Neural crest cell (in vitro differentiated cells): ENCODE measurements at places on chromosomes 2 and 18.

DNA sequence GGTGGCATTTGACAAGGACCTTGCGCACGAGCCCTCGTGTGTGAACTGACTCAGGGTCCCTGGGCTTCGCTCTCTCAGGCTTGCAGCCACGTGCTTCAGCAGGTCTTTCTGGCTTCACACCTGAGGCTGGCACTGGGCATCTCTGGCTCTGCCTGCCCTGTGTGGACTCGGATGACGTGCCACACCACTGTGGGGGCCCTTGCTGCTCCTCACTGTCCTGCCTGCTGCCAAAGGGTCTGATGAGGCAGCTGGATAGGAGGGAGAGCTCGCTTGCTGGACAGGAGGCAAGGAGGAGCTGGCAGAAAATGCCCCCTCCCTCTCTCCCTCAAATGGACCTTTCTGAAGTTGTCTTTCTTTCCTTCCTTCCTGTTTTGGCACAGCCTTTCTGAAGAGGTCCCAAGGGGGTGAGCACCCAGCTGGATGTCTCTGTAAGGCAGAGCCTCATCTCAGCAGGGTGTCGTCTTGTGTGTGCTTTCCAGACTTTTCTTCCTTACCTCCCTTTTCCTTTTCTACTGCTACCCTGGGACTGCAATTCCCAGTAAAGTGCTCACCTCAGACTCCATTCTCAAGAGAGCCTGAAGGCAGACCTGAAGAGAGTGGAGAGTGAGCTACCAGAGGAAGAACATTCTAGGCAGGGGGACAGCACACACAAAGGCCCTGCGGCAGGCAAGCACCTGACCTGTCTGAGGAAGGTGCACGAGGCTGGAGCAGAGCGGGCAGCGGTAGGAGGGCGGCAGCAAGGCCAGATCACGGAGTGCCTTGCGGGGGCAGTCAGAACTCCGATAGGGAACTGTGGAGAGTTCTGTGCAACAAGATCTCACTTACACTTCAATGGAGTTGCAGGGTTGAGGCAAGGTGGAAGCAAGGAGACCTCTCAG is 5.3 kb downstream of the PER2 start:
- no peak for DNase-seq

DNA sequence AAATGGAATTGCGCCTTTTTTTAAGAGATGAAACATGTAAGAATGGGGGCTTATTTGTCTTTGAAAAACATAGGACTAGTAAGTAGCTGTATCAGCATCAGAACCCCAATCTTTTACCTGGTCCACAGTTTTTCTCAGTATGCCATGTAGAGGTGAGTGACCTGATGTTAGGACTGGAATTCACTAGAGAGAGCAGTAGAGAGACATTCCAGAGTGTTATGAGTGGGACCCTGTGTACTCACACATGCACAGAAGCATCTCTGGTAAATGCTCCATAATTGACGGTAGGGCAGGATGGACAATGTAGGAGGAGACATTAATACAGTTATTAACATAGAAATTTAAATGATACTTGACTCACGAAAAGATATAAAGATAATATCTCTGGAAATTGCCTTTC is 1.4 kb upstream of the GALNT13 start:
- DNase-seq, result no peak

GRCh38 chr2:131520526-131520925 is 7.2 kb upstream of the CCDC74A start:
- DNase-seq, result no peak

DNA sequence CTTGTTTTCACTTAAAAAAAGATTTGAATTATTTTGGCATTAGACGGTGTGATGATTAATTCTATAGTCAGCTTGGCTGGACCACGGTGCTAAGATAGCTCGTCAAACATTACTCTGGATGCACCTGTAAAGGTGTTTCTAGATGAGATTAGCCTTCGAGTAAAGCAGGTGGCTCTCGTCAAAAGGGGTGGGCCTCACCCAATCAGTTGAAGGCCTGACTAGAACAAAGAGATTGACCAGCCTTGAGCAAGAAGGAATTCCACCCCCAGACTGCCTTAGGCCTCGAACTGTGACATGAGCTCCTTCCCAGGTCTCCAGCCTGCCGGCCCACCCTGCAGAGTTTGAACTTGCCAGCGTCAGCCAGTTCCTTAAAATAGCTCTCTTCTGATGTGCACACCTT is 73.4 kb downstream of the TWIST2 start:
- DNase-seq, result no peak

GRCh38 chr18:32482117-32482516 is 11.4 kb upstream of the GAREM1 start:
- DNase-seq, result no peak

GRCh38 chr2:237044281-237044680 is 41.4 kb upstream of the COPS8 start:
- no peak for DNase-seq

DNA sequence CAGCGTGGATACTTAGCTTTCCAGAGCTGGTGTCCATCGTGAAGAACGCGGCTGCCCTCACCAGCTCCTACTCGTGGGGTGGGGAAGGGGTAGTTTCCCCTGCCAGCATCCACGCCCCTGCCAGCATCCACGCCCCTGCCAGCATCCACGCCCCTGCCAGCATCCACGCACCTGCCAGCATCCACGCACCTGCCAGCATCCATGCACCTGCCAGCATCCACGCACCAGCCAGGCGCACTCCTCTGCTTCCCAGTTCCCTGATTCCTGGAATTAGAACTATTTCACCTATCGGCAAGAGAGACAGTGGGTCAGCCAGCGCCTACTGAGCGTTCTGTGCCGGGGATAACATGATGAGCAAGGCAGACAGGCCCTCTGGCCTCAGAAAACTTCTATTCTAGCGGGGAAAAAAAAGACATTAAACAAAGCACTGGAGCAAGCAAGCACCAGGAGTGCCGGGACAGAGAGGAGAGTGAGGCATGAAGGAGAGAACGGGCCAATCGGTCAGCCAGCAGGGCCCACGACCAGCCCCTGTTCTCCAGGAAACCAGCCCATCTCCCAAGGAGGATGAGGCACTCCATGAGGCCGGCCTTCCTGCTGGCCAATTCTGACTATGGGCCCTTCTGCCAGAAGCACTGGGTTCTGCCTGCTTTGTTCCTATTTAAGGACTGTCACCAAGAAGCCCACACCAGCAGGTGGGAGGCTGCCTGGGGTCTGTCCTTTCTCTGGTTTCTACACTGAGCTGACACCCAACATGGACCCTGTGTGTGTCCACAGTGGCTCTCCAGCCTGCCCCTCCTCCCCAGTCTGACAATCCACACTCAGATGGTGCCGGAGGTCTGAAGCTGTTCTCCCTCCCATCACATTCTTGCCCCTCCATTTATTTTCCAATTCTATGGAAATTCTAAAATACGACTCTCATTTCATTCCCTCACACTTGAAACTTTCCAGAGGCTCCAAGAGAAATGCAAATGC is 78.4 kb upstream of the SALL3 start:
- no peak for DNase-seq

DNA sequence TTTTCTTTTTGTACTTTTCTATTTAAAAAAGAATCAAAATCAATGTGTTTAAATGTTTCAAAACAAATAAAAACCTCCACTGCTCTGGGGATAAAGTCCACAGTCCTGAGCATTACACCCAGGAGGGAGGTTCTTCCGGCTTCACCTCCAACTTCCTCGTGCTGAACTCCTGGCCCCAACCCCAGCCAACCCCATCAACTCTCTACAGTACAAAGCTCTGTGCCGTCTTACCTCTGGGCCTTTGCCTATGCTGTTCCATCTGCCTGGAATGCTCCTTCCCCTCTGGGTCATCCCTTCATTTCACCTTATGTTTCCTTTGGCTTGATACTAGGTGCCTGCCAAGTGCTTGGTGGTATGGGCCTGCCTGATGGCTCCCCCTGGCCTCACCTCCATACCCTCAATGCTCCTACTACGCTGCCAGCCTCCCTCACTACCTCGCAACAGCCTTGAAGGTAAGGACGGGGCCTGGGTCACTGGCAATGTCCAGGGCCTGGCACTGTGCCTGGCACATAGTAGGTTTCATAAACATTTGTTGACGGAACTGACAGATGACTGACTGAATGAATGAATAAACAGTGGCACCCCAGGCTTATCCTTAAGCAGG is 28.8 kb downstream of the SDC1 start:
- no peak for DNase-seq

GRCh38 chr2:133713049-133713580 is 144.9 kb upstream of the NCKAP5 start:
- DNase-seq, result no peak

GRCh38 chr2:145070703-145071102 is 550.8 kb upstream of the ZEB2 start:
- no peak for DNase-seq

DNA sequence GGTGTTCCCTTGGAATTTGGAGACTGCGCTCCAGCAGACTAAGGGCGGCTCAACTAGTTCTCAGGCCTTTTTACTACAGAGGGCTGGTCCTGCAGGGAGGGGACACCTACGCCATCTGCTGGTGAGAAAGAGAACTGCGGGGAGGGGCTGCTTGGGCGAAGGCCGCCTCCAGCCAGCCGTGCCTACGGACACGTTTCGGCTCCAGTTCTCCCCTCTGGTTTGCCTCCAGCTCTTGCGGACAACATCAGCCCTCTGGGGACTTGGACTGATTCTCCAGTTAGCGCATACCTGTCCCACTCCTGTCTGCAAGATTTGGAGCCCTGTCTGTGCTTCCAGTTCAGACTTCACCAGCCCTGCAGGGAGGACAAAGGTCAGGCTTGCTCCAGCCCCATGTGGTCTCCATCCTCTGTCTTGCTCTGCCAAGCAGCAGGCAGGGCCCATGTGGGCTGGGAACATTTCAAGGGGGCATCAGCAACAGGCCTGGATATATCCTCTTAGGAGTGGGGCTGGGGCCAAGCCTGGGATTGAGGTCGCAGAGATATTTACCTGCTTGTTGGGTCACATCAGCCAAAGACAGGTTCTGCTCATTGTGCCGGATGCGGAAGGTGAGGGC is 10.3 kb downstream of the PTPRN start:
- peak; percentile 95 for DNase-seq

DNA sequence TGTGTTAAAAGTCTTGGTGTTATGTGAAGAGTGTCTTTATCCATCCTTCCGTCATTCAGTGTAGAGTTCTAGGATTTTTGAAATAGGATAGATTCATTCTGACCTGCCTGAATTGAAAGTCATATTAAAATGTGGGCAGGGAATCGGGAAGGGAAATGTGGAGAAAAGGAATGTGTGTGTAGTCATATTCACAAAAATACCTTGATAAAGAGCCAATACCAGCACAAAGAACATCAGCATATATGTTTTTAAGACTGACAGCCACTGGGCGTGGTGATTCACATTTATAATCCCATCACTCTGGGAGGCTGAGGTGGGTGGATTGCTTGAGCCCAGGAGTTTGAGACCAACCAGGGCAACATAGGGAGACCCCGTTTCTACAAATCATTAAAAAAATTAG is 188.1 kb downstream of the CAMKMT start:
- DNase-seq, result no peak
